ENCODE measurements at places on chromosomes 12 and 14. TPM values are rescaled to one million over a fixed set of nuclear protein-coding genes. Genes with fewer than 3 reads are reported as not detected.

- H3K27ac ChIP-seq: no peak overlapping the region
- DNase-seq: no peak
- peaks cover 4% of the 10 kb centered on the region for H3K27me3 ChIP-seq
- no peaks in the 10 kb centered on the region for H3K36me3 ChIP-seq
Observed at GRCh38 chr14:24038686-24039085, 13.1 kb upstream of the CARMIL3 start.

DNA sequence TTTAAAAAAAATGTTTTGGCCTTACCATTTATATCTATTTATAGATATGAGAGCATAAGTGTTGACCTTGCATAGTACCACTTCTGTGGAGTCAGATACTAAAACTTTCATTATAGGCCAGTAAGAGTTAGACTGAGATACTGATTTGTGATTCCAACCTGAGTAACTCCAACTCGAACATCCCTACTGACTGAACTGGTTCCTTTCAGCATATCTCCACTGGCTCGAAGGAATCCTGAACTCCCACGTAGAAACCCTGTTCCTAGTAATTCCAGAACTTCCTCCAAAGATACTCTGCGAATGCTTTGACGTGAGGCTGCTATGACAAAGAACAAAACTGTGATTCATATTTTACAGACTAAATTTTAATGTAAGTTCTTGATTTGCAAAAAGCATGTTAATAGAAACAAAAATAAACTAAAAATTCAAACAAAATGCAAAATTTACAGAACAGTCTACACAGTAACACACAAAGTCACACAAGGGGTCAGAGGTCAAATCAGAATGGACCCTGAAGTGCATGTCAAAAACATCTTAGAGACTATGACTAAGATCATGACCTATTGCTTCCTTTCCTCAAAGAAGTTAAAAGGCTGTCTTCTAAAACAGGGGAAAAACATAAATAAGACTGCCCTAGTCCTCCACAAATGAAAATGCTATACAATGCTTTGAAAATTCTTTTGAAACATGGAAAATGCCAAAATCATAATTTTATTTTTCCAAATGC is 31.5 kb downstream of the HEATR5A start:
- H3K4me3 ChIP-seq: no peak overlapping the region
- no peaks in the 10 kb centered on the region for H3K36me3 ChIP-seq

DNA sequence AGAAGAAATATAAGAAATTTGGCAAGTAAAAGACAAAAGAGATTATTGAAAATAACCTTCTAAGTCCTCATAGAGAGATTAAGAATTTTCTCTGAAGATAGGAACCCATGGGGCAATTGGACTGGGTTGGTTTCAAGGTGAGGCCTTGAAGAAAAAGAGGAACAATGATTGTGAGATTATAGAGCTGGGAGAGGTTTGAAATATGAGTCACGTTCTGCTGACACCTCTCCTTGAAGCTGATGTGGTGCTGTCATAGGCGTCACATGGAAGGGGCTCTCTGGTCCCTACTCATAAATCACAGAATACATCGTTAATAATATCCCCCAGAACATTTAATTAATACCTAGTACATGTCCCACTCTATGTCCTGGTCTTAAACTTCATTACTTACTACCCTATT is 227.6 kb upstream of the PDE3A start:
- no peak overlapping the region for H3K4me3 ChIP-seq
- H3K27me3 ChIP-seq: no peaks in the 10 kb centered on the region
- DNase-seq: no peak
- no peak overlapping the region for H3K27ac ChIP-seq

GRCh38 chr12:52713960-52714886 is 10.9 kb upstream of the KRT77 start:
- peaks cover 5% of the 10 kb centered on the region for H3K4me1 ChIP-seq
- H3K27ac ChIP-seq: no peak overlapping the region
- H3K27me3 ChIP-seq: peaks cover 56% of the 10 kb centered on the region
- no peak for DNase-seq
- H3K4me3 ChIP-seq: no peak overlapping the region

The KERA gene
- total RNA-seq: not detected
